GM12878 (cell line): ENCODE measurements at places on chromosomes 3 and 15. TPM values are rescaled to one million over a fixed set of nuclear protein-coding genes. Genes with fewer than 3 reads are reported as not detected.

RHO gene
- not detected in 2 replicates for total RNA-seq

FBXW12 gene
- 0.15 TPM in 1 of 2 replicates, not detected in the other for total RNA-seq

SPINK8 gene
- total RNA-seq: not detected in 2 replicates

FGF12 gene
- not detected in 2 replicates for total RNA-seq

FBXO40 gene
- not detected in 2 replicates for total RNA-seq

DNA sequence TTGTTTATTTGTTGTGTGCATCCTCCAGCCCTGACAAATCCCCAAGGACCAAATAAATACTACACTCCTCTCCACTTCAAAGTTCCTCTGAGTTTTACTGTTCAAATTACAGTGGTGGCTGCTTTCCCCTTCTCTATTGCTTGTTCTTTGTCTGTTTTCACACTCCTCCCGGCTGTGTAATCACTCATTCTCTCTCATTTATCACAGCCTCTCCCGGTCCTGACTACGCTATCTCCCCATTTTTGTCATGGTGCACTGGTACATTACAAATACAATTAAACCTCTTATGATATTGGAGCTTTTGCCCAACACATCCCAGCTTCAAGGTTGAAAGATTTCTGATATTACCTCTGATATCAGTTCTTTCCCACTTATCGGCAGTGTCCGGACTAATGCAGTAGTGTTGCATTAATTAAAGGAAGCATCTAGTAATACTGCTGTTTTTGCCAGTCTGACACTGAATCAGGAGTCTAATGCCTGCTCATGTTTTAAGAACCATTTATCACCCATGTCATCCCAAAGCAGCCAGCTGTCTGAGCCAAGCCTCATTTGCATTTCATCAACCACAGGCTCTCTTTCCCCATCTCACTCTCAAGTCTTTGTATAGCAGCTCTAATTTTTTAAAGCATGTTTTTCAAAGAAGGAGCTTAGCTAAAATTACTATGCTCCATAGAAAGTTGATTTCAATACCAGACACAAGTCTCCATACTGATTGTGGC, 740.5 kb downstream of the ROBO2 start:
- DNase-seq: no peak

- DNase-seq: no peak
These were observed 59.3 kb downstream of the TSC22D2 start for GRCh38 chr3:150467381-150467780.

DNA sequence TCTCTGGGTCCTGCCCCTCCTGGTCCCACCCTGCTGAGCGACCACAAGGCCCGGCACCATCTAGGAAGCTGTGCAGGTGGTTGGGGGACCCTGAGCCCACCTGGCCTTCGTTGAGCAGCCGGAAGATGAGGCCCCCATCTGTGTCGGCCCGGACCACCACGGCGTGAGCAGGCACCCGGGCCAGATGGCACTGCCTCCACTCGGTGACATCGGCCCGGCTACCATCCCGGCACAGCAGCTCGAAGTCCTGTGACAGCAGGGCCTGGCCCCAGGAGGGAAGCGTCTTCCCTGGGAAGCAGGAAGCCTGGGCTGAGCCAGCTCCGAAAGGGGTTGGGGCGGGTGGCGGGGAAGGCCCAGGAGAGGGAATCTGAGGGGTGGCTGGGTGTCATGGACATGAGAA, 12.6 kb downstream of the MELTF start:
- DNase-seq: no peak

GRCh38 chr3:37982331-37982730, 8.3 kb upstream of the VILL start:
- no peak for DNase-seq
